ELF-1 (cell line): ENCODE measurements at places on chromosomes 1 and 21.

DNA sequence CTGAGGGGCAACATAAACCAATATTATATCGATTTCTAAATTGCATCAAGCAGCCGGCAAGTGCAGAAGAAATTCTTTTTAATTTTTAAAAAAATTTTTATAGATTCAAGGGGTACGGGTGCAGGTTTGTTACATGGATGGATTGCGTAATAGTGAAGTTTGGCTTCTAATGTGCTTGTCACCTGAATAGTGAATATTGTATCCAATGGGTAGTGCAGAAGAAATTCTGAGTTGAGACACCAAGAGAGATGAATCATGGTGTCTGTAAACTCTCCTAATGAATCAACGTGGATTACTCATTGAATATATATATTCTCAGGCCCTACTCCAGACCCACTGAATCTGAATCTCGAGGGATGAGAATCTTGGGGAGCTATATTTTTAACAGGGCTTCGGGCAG is 253.7 kb upstream of the FOXD3 start:
- no peak for DNase-seq

- DNase-seq: no peak
Observed at GRCh38 chr21:41465176-41465781, 39.2 kb downstream of the MX1 start.

DNA sequence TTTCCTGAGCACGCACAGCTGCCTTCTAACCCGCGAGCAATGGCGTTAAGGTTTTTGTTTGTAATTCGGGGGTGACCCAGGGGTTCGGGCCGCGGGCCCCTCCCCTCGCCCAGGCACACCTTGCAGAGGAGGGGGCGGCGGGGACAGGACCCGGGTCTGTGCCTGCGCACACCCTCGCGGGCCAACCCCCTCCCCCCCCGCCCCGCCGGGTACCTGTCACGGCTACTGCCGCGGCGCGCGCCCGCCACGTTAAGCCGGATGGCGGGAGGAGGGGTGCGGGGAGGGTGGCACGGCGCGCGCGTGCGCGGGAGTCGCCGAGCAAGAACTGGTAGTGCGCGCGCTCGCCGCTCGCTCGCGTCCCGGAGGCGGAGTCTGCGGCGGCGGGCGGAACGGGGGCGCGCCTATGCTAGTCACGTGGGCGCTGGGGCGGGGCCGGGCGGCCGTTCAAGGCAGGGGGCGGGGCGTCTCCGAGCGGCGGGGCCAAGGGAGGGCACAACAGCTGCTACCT is at the start of gene TPTE:
Gene TPTE (plus strand): TSS at position 493 of the 508 bp plus-strand sequence. CDS start 17,141 bp downstream, outside the sequence.
- DNase-seq: peak; percentile 91

GRCh38 chr1:89802841-89803240 is 18.0 kb upstream of the LRRC8D start:
- DNase-seq: no peak

- no peak for DNase-seq
Observed at GRCh38 chr1:222390181-222390580, 157.7 kb downstream of the HHIPL2 start.

DNA sequence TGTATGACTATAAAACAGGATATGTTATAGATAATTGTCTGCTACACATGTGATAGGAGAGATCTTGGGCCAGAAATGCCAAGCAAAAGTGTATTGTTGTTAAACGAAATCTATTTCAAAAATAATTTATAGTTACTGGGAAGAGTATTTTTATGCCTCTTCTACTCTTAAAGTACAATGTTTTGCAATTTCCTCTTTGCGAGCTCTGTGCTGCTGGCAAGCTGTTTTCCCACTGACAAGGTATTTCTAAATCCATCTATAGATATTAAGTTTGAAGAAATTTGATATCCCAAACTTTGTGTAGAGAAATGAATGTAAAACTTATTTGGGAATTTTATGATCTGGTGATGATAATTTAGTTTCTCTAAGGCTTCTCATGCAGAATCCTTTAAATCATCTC is 63.3 kb upstream of the PTGFR start:
- DNase-seq: no peak

GRCh38 chr1:7317888-7318287 is 453.2 kb upstream of the VAMP3 start:
- DNase-seq: no peak

GRCh38 chr1:221805121-221805520 is 63.2 kb upstream of the DUSP10 start:
- no peak for DNase-seq

DNA sequence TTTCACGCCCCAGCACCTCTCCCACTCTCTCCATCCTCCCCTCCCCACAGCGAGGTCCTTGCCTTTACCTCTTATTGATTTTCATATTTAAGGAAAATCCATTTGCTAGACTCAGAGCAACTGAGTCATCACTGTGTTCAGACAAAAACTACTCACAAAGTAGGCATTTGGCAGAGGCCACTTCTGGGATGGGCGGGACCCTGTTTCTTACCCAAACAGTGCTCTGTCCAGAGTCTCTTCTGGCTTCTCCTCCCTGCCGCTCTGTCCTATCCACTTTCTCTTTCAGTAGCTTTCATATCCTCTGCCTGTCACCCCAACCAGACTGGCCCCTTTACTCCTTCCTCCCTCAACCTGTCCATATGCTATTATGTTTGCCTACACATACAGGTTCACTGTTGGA is 2.4 kb upstream of the NAV1 start:
- no peak for DNase-seq

DNA sequence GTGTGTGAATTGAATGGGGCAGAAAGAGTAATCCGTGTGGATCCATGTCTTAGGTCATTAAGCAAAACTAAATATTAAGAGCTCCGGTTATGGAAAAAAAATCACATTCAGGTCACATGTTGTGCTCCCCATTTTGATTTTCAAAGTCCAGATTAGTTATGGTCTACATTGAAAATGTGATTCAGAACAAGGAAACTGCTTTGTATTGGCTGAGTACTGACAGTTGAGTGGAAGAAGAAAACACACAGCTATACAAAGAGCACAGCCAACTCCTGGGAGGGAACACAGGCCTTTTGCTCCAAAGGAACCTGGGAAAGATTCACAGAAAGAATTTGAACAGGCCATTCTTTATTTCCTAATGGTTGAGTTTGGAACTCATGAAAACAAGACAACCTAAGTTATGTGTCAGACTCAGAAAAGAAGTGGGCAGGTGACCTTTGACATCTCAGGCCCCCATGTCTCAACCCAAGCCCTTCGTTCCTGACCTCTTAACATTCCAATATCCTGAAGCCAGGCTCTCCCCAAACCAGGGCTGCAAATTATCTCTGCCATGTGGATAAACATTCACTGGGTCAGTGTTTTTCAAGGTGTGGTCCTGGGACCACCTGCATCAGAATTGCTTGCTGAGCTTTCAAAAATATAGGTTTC is 159.3 kb upstream of the LMO4 start:
- no peak for DNase-seq

- no peak for DNase-seq
Observed at GRCh38 chr1:18484276-18484675, 3.5 kb downstream of the KLHDC7A start.

GRCh38 chr1:213987927-213988506 is at the start of gene PROX1:
Gene PROX1, plus strand, starts transcription at chr1:213987973. Its CDS starts 8,563 bp downstream, at chr1:213996536.
- DNase-seq: peak; percentile 25

GRCh38 chr1:47569681-47570470 is 132.0 kb downstream of the FOXD2 start:
- DNase-seq: peak; percentile 80

GRCh38 chr1:186440584-186440983 is 20.3 kb downstream of the PDC start:
- DNase-seq: no peak

DNA sequence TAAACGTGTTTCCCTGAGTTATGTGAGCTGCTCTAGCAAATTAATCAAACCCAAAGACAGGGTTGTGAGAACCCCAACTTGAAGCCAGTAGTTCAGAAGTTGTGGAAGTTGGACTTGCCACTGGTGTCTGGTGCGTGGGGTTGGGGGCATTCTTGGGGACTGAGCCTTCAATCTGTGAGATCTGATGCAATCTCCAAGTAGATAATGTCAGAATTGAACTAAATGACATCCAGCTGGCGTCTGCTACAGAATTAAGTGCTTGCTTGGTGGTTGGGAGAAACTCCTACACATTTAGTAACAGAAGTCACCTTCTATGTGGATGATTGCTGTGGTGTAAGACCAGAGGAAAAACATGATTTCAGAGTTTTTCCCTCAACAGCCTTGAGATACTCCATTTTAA is 207.4 kb downstream of the FGGY start:
- no peak for DNase-seq

DNA sequence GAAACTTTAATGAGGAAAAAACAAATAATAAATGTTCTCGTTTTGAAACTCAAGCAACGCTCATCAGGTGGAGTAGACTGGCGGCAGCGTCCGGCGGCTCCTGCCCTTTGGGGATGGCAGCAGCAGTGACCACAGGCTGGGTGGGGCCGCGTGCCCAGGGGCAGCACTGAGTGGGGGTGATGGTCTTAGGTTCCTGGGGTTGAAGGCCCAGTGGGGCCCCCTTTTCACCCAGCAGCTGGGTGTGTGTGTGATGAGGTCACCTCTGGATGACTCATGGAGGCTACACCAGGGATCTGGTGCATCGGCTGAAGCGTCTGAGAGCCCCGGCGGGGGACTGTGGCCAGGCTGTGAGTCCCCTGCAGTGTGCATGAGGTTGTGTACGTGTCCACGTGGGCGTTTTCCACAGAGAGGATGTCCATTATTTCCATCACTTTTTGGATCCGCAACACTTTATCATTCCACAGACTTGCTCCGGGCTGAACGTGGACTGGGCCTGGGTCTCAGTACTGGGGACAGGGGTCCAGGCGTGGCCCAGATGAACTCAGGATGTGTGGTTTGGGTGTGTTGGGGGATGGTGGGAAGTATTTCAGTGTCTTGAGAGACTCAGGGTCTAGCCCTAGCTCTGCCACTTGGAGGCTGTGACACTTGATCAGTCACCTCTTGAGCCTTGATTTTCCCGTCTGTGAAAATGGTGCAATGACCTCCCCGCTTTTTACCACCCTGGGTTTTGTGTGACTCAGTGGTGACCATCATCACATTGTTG is 25.6 kb downstream of the LDLRAP1 start:
- peak; percentile 56 for DNase-seq

- no peak for DNase-seq
Observed at GRCh38 chr1:72186733-72187307, 95.5 kb downstream of the NEGR1 start.

DNA sequence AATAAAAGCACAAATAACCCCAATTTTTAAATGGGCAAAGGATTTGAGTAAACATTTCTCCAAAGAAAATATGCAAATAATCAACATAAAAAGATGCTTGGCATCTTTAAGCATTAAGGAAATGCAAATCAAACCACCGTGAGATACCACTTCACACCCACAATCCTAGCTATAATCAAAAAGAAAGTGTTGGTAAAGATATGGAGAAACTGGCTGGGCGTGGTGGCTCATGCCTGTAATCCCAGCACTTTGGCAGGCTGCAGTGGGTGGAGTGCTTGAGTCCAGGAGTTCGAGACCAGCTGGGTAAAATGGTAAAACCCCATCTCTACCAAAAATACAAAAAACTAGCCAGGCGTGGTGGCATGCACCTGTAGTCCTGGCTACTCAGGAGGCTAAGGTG is 16.9 kb downstream of the ARHGEF11 start:
- DNase-seq: no peak

DNA sequence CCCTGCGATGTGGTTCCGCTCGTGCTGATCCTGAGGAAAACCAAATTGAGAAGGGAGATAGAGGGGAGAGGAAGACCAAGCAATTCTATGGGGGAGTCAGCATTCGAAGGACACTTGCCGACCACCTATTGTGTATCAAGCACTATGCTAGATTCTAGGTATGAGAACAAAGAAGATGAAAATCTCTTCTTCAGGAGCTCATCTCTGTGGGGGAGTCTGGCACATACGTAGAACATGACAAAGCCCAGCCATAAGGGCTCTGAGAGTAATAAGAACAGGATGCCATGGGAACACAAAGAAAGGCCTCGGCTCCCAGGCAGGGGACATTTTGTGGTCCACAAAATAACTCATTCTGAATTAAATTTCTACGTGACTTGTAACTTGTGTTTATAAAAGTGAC is 83.7 kb downstream of the WLS start:
- DNase-seq: no peak

DNA sequence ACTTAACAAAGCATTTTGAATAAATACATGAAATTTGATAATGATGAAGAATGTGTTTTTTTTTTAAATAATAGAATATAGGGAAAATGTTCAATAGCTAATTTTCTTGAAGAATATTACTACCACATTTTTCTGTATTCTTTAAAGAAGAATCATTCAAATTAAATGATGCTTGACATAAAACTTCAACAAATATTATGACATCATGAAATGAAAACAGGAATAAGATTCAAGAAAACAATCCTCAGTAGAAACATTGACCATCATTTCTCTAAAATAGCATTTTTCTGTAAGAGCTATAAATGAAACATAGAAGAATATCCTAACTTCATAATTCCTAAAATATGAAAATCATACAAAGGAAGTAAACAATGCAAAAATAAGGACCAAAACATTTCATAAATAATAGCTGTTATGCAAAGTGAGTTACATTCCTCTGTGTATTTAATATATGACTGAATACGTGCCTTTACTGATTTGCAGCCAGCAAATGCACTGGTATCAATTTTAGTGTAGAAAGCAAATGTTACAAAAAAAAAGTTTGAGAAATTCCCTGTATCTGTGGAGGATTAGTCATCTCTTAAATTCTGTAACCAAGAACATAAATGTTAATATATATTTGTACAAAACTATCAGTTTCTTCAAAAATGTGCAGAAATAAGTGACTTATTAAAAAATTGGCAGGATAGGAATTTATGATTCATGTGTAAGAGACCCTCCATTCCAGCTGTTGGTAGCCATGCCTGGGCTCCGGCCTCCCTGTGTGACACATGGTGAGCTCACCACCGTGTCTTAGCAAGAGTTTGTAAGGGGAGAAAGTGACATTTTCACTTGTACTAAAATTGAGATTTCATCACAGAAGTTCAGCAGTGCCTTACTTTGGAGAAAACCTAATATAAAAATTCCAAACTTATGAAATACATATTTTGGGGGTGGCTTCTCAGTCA is 15.0 kb upstream of the PTPN14 start:
- no peak for DNase-seq

DNA sequence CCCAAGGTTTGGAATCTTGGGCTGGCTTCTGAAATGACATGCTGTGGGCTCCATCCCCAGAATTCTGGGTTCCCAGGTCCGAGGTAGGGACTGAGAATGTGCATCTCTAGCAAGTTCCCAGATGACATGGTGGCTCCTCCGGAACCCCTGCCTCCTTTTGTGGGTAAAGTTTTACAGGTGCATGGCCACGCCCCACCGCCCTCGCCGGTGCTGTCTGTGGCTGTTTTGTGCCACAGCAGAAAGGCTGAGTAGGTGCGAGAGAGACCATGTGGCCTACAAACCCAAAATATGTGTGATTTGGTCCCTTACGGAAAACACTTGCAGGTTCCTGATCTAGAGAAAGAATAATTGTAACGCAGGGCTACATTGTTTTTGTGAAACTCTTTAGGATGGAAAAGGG is 30.9 kb downstream of the SKI start:
- no peak for DNase-seq

GRCh38 chr1:164635803-164636731 is 77.1 kb downstream of the PBX1 start:
- DNase-seq: no peak

DNA sequence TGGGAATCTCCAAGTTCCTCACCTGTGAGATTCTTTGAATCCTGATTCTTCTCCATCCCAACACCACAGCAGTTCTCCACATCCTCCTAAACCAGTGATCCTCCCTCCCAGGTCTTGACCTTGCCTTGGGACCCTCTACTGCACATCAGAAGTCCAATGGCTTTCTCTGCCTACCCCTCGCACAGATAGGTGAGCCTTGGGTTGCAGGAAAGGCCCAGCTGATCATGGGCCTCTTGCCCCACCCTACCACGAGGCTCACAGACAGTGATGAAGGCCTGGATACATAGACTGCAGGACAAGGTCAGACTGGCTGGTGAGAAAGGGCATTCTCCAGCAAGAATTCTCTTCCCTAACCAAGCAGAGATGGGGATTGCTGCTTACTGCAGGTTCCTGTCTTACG is 825 bp downstream of the FABP3 start:
- no peak for DNase-seq
